ENCODE measurements at places on chromosomes 3 and 15.

DNA sequence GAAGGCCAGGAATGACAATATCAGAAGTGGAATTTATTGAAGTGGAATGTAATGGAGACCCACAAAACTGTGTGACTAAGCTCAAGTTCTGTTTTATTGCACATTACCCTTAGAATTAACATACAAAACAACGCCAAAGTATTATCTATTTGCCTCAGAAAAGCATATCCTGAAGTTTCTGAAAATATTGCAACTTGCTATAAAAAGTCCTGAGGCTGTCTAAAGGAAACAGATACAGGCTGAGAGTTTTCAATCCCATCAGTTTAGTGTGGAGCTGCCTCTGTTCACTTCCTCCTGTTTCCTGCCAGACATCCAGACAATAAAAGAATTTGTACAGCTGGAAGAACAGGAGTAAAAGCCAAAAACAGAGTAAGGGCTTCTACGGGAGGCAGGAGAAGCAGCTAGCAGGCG lies 108.8 kb downstream of the FBN1 start:
- no peak for DNase-seq

DNA sequence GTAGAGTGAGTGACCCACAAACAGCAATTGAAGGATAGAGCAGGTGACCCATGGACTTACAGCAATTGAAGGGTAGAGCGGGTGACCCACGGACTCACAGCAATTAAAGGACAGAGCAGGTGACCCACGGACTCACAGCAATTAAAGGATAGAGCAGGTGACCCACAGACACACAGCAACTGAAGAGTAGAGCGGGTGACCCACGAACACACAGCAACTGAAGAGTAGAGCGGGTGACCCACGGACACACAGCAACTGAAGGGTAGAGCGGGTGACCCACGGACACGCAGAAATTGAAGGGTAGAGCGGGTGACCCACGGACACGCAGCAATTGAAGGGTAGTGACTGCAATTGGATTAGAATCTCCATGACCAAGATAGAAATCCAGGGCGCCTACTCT lies 9.8 kb upstream of the TNK2 start:
- DNase-seq = no peak

- peak; percentile 92 for DNase-seq
These were observed 2.1 kb downstream of the IDH2 start for GRCh38 chr15:90099868-90100831.

DNA sequence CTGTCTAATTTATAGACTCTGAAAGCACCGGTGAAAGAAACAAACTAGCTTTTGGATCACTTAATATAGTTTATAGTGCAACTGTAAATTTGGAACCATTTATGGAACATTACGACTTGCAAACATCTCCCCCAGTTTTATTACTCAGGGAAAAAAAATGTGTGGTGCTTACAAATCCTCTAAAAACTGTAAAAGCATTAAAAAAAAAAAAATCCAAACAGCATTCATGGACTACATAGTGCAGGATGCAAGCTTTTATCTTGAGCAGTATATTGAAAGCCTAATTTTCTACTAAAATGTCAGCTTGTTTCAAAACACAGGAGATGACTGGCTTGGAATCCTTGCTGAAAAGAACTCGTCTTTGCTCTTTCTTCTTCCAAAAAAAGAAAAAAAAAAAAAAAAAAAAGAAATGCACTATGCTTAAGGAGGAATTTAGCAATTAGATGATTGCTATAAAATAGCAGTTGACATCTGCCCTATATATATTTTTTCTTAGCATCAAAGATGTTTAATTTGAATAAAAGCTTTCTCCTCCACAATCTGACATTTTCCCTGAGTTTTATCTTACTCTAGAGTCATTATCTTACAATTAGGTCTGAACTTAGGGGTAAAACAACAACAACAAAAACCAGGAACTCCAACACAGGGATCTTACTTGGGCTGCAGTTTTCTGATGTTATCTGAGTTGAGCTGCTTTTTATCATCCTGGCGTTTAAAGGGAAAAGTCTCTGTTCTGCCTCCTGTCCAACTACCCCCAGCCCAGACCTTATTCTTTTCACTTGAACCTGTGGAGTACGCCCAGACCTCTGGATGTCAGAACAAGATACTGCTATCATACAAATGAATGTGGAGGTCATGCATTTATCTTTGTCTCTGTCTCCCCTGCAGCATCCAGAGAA lies 62.6 kb upstream of the PDZRN3 start:
- DNase-seq = no peak

DNA sequence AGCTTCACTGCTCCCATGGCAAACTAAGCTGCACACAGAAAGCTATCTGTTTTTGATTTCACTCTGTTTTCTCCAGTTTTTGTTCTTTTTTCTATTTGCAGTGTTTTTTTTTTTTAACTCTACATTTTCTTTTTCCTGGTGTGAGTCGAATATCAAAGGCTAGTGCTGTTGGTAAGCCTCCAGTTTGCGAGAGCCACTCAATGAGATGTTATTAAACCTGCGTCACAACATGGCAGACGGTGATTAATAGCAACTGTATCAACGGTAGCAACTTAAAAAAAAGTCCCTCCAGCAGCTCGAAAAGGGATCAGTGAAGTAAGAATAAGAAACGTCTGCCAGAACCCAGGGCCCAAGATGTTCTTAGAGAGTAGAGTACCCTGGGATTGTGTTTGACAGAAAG lies 84.1 kb downstream of the MEIS2 start:
- DNase-seq = no peak

- peak; percentile 46 for DNase-seq
These were observed 452.1 kb upstream of the KCNMB2 start for GRCh38 chr3:178083906-178084866.

DNA sequence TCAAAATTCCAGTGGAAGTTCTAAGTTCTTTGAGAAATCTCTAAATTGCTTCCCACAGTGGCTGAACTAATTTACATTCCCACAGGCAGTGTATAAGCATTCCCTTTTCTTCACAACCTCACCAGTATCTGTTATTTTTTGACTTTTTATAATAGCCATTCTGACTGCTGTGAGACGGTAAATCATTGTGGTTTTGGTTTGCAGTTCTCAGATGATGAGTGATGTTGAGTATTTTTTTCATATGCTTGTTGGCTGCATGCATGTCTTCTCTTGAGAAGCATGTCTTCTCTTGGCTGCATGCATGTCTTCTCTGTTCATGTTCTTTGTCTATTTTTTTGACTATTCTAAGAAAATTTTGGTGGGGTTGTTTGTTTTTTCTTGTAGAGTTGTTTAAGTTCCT lies 499.6 kb upstream of the CCDC54 start:
- DNase-seq = no peak

GRCh38 chr3:99344216-99344615 lies 294.2 kb upstream of the COL8A1 start:
- no peak for DNase-seq

DNA sequence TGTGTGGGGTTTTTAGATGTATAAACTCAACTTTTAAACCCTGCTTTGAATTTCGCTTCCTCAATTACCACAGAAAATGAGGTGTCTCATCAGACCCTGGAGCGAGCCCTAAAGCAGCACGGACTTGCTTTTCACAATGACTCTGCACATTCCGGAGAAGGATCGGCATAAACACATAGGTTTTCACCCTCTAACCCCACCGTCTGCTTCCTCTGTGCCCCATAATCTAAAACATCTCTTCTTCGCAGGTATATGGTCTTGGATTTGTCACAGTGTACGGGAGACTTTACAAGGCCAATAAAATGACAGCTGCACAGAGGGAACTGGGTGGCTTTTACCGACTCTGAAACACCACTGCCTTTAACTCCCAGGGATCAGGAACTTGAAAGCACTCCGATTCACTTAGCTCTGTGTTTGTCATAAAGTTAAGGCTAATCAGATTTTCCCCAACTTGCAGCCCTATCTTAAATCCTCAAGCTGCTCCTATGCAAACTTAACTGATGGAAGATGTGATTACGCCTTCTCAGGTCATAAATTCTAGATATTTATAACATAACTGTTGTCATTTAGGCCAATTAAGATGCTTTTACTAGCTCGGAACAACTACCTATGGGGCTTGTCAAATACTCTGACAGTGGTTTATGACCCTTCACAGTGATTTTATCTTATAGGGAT lies 133.4 kb upstream of the WNT5A start:
- no peak for DNase-seq

DNA sequence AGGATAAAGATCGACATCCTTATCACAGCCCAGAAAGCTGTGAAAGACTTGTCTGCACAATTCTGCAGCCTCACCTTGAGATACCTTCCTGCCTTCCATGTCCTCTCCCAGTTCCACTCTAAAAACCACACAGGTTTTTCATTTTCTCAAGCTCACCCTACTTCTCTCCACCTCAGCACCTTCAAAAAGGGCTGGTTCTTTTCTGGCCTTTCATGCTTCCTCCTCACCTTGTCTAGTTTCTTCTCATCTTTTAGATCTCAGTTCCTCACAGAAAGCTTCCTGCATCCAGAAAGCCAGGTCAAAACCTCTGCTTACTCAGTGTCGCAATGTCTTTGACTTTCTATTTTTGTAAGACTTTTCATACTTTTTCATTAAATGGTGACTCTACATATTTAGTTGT lies 140.2 kb upstream of the STT3B start:
- no peak for DNase-seq

GRCh38 chr3:142884531-142884930 lies 4.4 kb downstream of the PCOLCE2 start:
- DNase-seq = no peak

GRCh38 chr3:42697289-42698051 lies 5.1 kb downstream of the HHATL start:
- DNase-seq = no peak

DNA sequence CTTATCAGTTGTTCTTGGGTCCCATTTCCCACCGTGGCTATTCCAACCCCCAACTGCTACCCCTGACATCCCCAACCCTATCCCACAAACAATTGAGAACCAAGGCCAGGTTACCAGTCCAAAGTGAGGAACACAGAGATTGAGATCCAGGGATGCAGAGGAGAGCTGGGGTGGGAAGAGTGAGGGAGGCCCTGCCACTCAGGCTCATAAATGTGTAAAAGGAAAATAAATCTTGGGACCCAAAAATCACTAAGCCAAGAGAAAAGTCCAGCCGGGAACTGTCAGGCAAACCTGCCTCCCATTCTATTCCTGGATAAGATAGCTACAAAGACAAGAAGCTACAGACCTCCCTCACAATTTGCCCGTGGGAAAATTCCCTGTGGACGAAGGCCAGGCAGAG lies 101.1 kb upstream of the DLG1 start:
- no peak for DNase-seq
